RWPE1 (cell line): ENCODE measurements at places on chromosomes 6 and 20.

DNA sequence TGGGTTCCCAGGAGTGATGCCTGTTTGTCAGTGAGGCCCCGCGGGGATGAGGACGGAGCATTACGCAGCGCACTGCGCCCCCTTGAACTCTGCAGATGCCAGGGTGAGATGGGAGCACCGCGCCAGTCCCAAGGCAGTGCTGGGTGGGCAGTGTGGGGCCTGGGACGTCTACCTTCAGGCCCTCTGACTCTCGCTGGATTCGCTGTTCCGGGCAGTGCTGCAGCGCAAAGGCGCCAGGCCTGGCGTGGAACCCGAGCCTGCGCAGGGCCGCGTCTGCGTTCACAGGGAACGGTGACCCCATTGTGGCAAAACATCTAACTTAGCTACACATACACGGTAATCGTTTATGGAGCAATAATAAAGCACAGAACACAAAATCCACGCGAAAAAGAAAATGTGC, 257.3 kb downstream of the QKI start:
- no peak for DNase-seq

GRCh38 chr6:79250107-79250514, 15.6 kb upstream of the HMGN3 start:
- DNase-seq: no peak

DNA sequence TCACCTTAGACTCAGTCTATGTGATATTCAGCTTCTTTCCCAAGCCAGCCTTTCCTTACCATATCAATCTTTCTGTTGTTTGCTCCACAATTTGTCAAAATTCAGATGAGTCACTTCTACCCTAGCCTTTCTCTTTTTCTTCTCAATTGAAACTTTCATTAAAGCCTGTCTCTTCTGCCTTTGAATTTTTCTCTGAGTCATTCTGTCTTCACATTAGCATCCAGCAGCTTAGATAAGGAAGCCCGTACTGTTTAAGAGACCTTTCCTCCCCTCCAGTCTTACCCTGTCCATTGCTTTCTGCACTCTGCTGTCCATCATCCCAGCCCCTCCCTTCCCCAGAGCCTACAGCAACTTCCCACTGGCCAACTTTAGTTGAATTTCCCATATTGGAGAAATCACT, 34.9 kb upstream of the RALGAPA2 start:
- no peak for DNase-seq

DNA sequence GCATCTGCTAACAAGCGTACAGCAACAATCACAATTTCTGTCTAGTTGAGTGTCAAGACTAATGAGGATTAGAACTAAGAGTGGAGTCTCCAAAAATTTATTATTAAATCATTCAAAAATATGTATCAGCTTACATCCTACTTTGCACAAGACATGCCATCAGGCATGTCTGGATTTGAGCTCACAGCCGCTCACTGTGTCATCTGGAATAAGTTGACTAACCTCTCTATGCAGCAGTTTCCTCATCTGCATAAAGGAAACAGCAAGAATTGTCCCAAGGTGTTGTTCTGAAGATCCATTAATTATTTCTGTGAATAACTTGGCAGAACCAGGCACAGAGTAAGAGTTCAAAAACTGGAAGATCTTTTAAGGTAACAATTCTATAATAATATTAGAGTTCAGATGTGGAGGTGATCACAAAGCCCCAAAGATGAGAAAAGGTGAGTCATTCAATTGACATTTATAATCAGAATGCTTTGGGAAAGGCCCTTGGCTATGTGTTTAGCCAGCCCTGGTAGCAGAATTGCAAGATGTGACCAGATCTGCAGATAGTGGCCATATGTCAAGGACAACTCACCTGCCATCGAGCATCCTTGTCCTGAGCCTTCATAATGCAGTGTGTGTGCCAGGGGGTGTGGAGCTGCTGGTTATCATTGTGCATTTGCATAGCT, 264.0 kb downstream of the FOXA2 start:
- peak; percentile 54 for DNase-seq

DNA sequence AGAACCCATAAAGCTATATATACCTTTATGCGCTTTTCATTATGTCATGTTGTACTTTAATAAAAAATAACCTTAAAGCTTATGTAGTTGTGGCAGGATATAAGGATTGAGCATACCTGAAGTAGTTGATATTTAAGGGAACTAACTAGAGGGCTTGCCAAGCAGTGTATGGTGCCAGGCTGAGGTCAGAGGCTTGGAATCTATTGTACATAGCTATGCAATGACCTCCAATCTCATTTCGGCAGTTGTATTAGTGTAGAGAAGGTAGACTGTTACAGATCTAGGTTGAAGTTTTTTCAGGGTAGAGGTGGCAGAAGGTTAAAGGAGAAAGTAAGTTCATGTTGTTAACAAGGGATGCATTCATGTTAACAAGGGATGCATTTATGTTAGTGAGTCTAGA, 397.7 kb upstream of the HS3ST5 start:
- no peak for DNase-seq

DNA sequence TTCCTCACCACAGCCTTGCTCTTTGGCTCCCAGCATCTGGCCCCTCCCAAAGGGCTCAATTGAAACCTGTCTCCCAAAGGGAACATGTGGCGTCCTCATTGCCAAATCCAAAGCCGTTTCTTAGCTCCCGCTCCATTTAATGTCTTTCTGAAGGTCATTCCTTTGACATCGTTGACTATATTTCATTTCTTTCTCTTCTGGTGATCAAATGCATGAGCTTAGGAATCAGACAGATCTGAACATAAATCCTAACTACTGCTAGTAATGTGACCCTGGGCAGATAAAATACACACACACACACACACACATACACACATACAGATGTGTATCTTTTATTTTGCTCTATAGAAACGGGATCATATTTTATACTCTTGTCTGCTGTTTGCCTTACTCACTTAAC, 964.7 kb upstream of the FLRT3 start:
- DNase-seq: no peak

GRCh38 chr6:142985281-142985680, 40.3 kb upstream of the HIVEP2 start:
- no peak for DNase-seq

GRCh38 chr6:96716221-96716620, 121.1 kb downstream of the GPR63 start:
- no peak for DNase-seq

DNA sequence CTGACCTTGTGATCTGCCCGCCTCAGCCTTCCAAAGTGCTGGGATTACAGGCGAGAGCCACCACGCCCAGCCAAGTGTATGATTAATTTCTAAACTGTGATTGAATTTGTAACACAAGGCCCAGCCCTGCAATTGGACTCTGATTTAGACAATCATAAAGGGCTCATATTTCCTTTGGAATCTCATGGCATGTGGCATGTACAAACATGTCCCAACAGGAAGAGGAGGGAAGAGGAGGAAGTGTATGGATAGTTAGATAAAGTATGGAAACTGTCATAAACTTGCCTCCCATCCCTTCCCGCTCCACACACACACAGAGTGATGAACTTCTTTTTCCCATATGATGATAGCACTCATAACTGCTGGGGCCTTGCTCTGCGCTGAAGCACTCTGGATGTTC, 27.2 kb upstream of the QKI start:
- peak; percentile 52 for DNase-seq

DNA sequence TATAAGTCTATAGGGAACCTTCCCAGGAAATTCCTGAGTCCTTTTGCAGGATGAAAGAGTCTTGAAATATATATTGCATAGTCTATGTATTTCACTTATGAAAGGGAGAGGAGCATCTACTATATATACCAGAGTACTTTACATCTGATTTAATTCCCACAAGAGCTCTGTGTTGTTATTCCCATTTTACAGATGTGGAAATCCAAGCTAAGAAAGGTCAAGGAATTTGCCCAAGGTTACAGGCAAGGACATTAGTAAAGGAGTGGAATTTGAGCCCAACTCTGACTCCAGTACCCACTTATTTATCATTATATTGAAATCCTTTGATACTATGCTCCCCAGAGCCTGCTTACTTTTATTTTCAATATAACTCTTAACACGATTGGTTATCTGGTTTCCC, 2.6 kb downstream of the SESN1 start:
- DNase-seq: no peak
